ENCODE measurements at places on chromosomes 13 and 19.

GRCh38 chr13:87925006-87925405, 253.8 kb downstream of the SLITRK5 start:
- DNase-seq, result no peak

DNA sequence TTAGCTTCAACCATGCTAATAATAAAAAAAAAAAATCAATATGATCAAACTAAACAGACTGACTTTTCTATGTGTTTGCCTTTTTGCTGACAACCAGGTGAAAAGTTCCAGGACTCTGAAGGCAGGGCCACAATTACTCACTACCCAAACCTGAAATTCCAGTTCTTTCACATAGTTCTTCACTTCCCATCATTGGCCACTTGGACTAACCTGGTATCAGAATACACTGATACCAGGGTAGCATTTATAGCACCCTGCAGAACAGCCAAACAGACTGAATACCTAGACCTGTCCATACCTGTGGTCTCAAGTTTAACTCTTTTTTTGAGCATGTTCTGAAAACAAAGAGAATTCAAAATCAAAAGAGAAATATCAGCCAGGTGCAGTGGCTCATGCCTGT, 25.1 kb downstream of the ELF1 start:
- DNase-seq, result no peak

DNA sequence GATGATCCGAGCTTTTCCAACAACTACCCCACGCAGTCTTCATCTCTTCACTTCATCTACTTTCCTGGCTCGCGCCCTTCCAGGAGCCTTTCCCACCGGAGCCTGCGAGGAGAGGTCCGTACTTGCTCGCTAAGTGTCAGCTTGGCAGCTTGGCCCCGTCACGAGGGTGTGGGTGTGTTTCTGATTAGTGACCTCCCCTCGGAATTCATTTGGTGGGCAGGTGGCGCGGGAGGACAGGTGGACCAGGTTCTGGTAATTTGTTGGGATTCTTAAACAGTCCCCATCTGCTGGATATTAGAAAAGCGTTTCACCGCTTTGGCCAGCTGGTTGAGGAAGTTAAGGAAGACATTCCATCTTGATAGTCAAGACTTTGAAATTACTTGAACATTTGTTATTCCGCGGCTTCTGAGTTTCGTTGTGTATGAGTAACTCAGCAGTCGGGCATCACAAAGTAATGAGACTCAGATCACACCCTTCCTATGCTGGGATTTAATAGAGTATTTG, 515 bp downstream of the UFM1 start:
- DNase-seq, result peak; percentile 18

DNA sequence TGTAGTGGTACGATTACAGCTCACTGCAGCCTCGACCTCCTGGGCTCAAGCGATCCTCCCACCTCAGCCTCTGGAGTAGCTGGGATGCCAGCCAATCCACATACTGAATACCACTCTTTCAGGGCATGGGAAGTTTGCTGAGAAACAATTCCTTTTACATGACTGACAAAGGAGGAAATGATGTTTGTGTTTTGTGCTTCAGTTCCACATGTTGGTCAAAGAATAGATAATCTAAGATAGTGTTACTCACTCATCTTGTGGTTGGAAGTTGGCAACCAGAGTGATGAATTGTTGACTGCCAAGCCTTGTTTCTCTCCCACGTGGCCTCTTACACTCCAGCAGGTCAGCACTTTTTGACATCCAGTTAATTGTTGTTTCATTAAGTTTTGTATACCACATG, 7.6 kb downstream of the MBD3L2B start:
- no peak for DNase-seq

DNA sequence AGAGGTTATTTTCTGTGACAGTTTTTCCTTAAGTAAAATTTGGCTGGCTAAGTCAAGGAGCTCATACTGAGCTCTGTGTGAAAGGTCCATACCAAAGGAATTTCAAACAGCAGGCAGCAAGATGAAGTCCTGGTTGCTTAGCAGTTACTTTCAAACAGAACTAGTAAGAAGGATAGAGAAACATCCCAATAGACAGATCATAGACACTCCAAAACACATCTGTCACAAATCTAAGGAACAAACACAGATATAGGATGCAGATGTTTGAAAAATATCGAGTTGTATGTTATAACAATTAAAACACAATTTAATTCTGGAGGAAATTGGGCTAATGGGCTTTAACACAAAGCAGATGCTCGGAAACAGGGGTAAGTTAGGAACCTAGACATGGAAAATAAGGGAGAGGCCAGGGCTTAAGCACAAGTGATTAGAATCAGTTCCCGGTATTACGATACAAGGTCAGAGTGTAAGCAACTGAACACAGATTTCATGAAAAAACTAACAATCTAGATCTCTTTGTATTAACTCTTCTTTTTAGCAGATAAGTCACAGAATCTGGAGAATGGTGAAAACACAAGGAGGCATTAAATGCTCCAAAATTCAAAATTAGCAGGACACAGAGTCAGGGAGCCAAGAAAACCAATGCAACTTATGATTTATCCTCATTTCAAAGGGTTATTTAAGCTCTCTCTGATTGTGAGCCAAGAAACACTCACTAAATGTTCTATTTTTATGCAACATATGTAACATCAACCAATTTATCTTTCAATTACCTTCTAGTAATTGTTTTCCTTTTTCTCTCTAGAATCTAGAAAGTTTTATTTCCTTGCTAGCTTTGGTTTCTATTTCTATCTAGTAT, 1992.9 kb upstream of the PCDH20 start:
- no peak for DNase-seq
